ENCODE measurements at places on chromosomes 16 and 17. TPM values are rescaled to one million over a fixed set of nuclear protein-coding genes. Genes with fewer than 3 reads are reported as not detected.

Gene EPX
- total RNA-seq: not detected

Gene NRN1L
- total RNA-seq: not detected

GRCh38 chr16:20799599-20799998, 6.7 kb downstream of the ERI2 start:
- no peak overlapping the region for H3K27ac ChIP-seq
- DNase-seq: no peak
- H3K4me1 ChIP-seq: no peaks in the 10 kb centered on the region
- peaks cover 34% of the 10 kb centered on the region for H3K36me3 ChIP-seq

DNA sequence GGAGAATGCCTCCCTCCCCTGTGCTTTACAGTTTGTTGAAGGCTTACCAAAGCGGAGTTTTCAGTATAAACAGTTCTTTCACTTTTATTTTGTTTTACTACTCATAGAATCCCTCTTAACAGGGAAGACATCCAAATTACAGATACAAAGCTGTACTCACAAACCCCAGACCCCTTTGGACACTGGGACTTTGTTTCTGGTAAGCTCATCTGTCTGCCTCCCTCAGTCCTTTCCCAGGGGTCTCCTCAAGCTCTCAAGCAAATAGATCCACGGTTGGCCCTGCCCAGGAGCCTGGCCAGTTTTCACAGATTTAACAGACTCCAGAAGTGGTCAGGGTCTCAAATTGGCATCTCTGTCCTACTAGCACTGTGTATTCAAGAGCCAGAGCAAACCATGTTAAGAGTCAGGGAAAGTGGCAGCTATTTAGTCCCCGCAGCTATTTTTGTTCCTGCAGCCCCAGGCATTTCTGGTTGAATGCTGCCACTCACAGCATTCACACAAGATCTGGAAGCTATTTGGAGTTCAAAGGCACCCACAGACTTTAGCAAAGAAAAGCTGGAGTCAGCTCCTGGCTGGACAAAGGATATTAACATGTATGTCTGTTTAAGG, 54.2 kb downstream of the TMEM100 start:
- no peak overlapping the region for H3K27ac ChIP-seq
- H3K4me1 ChIP-seq: peaks cover 14% of the 10 kb centered on the region
- peaks cover under 1% of the 10 kb centered on the region for H3K27me3 ChIP-seq
- no peak for DNase-seq
- no peaks in the 10 kb centered on the region for H3K36me3 ChIP-seq

All from SJSA1 (cell line).